ENCODE measurements at places on chromosomes 11 and 22. TPM values are rescaled to one million over a fixed set of nuclear protein-coding genes. Genes with fewer than 3 reads are reported as not detected.

Gene CRYBB2
- total RNA-seq = 2.2 TPM

Gene CECR2
- not detected for total RNA-seq

Gene CARD16
- 8.0 TPM for total RNA-seq

Gene ACTN3
- total RNA-seq = not detected

Gene PDGFB
- 3.6 TPM for total RNA-seq

Gene PAMR1
- 4.0 TPM for total RNA-seq

Gene APOL4
- total RNA-seq = 0.16 TPM

Gene TESMIN
- total RNA-seq = 4.1 TPM

Gene MYOD1
- total RNA-seq = not detected

Gene CSNK2A3
- total RNA-seq = 1.5 TPM

Gene IFITM1
- total RNA-seq = 93.4 TPM

Gene BTBD18
- total RNA-seq = not detected

Gene PGR
- total RNA-seq = 0.95 TPM

Gene INPPL1
- 92.8 TPM for total RNA-seq

Gene POU2F3
- total RNA-seq = not detected

Gene CNTF
- total RNA-seq = 1.5 TPM

DNA sequence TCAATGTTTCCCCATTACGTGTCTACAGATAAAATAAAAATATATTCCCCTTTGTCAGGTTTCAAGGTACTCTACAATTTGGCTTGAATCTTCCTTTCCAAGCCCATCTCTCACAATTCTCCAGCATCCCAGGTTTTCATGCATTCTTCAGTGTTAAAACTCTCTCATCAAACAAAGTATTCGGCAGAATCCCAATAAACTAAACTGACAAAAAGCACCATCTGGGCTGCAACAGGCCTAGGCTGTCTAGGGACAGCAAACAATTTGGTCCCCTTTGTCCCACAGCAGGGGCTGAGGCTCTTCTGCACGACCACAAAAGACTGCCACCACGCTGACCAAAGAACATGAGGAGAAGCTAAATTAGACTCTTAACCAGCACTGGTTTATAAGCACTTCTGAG lies 159.4 kb downstream of the CADM1 start:
- no peak overlapping the region for H3K27ac ChIP-seq
- no peaks in the 10 kb centered on the region for H3K36me3 ChIP-seq
- H3K4me1 ChIP-seq = no peaks in the 10 kb centered on the region
- no peak overlapping the region for H3K4me3 ChIP-seq
- H3K27me3 ChIP-seq = no peaks in the 10 kb centered on the region

DNA sequence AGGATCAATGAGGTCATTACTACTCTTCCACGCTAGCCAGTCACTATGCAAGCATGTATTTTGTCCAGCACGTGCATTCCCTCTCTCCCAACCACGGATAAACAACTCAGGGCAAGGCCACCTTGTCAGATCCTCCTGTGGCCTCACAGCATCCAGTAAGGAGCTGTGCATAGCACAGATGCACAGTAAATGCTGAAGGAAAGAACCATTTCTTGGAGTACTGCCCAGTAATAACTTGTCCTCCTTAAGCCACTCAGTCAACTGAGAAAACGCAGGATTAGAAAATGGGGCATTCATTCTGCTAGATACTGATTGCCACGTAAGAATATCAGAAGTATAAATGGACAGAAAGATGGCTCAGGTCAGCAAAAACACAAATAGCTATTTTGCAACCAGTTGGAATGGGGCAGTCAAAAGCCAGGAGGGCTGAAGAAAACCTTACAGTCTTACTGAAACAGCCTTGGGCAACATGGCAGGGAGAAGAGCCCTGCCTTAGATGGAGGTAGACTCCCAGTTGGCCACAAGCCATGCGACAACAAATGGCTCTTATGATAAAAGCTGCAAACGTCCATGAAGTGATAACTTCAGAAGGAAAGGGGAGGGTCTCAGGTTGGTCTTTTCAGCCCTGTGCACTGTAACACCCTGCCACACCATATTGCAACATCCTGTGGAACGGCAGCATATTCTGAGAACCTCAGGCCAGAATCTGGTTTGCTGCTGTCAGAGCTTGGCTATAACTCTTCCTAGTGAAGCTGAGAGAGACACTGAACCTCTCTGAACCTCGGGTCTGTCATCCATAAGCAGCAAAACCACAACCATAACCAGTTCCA lies 23.0 kb downstream of the PC start:
- no peaks in the 10 kb centered on the region for H3K4me1 ChIP-seq
- no peaks in the 10 kb centered on the region for H3K27me3 ChIP-seq
- no peak for DNase-seq
- H3K27ac ChIP-seq = no peak overlapping the region
- H3K36me3 ChIP-seq = no peaks in the 10 kb centered on the region

GRCh38 chr11:11445441-11446185 lies 92.6 kb upstream of the CSNK2A3 start:
- H3K36me3 ChIP-seq = no peaks in the 10 kb centered on the region
- no peaks in the 10 kb centered on the region for H3K27me3 ChIP-seq
- DNase-seq = no peak

GRCh38 chr11:6559369-6559768 lies 44.0 kb downstream of the RRP8 start:
- no peak overlapping the region for H3K27ac ChIP-seq
- H3K36me3 ChIP-seq = no peaks in the 10 kb centered on the region
- no peak for DNase-seq
- no peak overlapping the region for H3K4me3 ChIP-seq
- H3K4me1 ChIP-seq = no peaks in the 10 kb centered on the region

DNA sequence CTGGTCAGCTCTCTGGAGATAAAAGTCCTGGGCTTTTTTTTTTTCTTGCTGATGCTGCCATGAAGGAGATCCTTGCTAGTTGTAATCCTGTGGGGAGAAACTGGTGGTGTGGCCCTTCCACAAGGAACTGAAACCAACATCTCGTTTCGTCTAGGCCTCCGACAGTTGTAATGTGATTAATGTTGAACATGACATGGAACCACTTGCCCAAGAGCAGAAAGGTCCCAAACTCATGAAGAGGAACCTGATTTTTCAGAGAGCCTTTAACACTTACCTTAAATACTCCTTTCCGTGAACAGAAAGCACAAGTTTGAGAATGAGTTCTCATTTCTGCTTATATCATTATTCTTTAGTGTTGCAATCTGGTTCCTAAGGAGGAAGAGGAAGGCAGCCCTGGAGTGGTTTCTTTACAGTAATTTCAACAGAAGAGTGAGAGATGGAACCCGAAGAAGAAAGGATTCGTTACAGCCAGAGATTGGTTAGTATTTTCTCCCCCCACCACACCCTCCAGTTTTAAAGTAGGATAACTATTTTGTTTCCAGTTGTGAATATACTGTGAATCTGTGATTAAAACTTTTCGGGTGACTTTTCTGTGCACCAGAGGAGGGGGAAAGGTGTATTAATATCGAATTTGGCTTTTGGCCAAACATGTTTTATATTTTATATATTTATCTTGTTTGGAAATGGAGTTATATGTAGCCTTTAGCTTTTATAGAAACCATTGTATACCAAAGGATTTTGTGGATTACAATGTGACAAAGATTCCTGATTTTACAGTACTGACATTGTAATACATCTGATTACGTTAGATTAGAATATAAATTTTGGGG lies 2.0 kb downstream of the KDM2A start:
- DNase-seq = peak; percentile 53

DNA sequence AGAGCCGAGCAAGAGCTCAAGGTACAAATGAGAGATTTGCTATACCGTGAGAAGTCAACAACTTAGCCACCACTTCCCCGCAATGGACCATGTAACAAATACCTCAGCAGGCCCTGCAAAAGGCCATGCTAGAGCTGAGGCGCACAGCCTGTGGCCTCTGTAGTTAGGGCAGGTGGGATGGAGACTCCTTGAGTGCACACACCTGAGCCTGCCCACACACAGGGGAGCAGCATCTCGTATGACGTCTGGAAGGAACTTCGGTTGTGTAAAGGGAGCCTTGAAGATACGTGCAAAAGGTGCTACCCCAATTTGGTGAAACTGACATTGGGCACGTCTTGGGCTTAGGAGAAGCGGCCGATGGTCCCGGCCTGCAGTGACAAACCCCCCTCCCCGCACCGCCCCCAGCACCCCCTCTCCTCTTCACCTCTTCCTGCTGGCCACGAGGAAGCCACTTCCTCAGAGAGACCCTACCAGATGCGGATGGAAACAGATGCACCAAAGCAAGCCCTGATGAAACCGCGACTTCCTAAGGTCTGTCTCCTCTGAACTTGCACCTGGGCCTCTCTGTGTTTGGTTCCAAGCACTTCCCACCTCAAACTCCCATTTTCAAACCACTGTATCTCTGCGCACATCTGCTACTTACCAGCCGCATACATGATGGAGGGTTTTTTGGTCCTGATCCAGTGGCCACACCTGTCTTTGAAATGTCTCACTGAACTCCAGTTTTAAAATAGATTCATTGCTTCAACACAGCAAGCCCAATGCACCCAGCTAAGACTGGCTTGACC lies 10.6 kb downstream of the CDPF1 start:
- no peak for DNase-seq
- no peak overlapping the region for H3K4me3 ChIP-seq
- peaks cover 16% of the 10 kb centered on the region for H3K36me3 ChIP-seq
- H3K27ac ChIP-seq = no peak overlapping the region
- H3K27me3 ChIP-seq = no peaks in the 10 kb centered on the region

DNA sequence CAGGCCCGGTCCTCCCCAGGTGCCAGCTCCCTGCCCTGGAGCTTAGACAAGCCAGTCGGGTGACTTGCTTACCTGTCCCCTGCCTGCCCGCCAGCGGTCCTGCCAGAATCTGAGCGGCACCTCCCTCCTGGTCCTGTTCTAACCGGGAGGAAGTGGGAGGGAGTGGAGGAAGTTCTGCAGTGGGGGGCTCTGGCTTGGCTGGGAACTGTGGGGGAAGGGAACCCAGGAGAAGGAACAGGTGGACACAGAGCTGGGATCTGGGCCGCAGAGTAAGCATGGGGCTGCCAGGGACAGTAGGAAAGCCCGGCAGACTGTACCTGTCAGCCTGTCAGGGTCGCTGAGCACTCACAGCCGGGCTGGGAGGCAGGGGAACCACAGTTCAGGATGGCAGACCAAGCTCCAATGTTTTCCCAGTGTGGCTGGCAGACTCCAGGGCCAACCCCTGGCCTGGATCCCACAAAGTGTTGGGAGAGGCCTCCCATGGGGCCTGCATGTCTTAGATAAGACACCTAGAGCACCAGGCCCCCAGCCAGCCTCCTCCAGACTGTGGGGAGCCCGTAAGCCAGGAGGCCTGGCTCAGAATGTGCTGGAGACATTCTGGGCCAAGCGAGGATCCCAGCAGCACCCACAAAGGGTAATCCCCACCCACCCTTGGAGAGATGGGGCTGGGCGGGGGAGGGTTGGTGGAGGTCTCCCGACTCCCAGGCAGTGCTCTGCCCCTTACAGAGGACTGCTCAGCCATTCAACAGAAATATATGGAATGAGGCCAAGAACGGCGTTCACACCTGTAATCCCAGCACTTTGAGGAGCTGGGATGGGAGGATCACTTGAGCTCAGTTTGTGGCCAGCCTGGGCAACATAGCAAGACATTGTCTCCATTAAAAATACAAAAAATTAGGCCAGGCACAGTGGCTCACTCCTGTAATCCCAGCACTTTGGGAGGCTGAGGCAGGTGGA lies 2.3 kb downstream of the CYB5R3 start:
- DNase-seq = peak; percentile 61
- H3K4me1 ChIP-seq = peaks cover 69% of the 10 kb centered on the region
- peak overlapping the region; percentile 98 for H3K27ac ChIP-seq
- no peaks in the 10 kb centered on the region for H3K27me3 ChIP-seq
- peak overlapping the region; percentile 10 for H3K4me3 ChIP-seq

DNA sequence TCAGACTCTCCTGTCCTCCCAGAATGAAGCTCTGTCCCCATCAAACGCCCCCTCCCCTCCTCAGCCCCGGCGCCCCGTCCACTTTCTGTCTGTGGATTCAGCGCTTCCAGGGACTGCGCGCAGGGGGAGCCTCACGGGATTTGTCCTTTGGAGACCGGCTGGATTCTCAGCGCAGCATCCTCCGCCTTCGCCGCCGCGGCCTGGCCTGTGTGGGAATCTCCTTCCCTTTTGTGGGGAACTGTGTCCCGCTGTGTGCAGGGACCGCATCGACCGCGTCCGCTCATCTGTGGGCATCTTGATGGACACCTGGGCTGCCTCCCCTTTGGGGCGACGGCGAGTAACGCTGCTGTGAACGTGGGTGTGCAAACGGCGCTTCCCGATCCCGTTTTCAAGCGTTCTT lies 1.1 kb upstream of the SCT start:
- H3K36me3 ChIP-seq = no peaks in the 10 kb centered on the region
- DNase-seq = no peak
- peaks cover 26% of the 10 kb centered on the region for H3K27me3 ChIP-seq

GRCh38 chr11:23233075-23233474 lies 372.8 kb upstream of the CCDC179 start:
- no peaks in the 10 kb centered on the region for H3K27me3 ChIP-seq
- DNase-seq = no peak
- H3K27ac ChIP-seq = no peak overlapping the region

DNA sequence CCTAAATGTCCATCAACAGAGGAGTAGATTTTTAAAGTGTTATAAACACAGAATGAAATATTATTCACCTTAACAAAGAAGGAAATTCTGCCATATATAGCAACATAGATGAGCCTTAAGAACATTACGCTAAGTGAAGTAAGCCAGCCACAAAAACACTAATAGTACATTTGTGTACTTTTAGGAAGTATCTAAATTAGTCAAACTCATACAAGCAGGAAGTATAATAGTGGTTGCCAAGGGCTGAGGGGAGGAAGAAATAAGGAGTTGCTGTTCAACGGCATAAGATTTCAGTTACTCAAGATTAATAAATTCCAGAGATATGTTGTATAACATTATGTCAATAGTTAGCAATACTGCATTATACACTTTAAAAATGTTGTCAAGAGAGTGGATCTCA lies 181.7 kb upstream of the ZC3H12C start:
- DNase-seq = no peak
- no peak overlapping the region for H3K4me3 ChIP-seq
- no peaks in the 10 kb centered on the region for H3K36me3 ChIP-seq
- no peaks in the 10 kb centered on the region for H3K4me1 ChIP-seq
- H3K27ac ChIP-seq = no peak overlapping the region

GRCh38 chr11:75056814-75057213 lies 39.9 kb downstream of the OR2AT4 start:
- H3K27ac ChIP-seq = no peak overlapping the region
- no peaks in the 10 kb centered on the region for H3K36me3 ChIP-seq
- no peak for DNase-seq
- no peaks in the 10 kb centered on the region for H3K27me3 ChIP-seq
- H3K4me1 ChIP-seq = no peaks in the 10 kb centered on the region
- no peak overlapping the region for H3K4me3 ChIP-seq

DNA sequence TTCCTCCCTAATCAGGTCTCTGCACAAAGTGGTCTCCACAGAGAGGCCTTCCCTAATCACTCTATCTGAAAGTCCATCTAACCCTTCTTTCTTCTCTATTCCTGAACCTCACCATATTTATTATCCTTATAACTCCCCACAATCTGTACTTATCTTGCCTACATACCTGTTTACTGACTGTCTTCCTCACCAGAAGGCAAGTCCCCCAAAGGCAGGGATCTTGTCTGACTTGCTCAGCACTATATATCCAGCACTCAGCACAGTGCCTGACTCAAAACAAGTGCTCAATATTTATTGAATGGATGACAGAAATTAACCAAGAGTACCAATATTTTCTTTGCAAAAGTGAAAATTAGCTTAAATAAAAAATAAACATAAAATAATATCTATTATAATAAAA lies 5.5 kb downstream of the DCUN1D5 start:
- H3K4me1 ChIP-seq = peaks cover 12% of the 10 kb centered on the region
- no peaks in the 10 kb centered on the region for H3K36me3 ChIP-seq
- H3K27me3 ChIP-seq = no peaks in the 10 kb centered on the region
- DNase-seq = no peak
- no peak overlapping the region for H3K4me3 ChIP-seq

Data from transverse colon (tissue), 4 donors.